ENCODE measurements at places on chromosomes 5 and 9. TPM values are rescaled to one million over a fixed set of nuclear protein-coding genes. Genes with fewer than 3 reads are reported as not detected.

DNA sequence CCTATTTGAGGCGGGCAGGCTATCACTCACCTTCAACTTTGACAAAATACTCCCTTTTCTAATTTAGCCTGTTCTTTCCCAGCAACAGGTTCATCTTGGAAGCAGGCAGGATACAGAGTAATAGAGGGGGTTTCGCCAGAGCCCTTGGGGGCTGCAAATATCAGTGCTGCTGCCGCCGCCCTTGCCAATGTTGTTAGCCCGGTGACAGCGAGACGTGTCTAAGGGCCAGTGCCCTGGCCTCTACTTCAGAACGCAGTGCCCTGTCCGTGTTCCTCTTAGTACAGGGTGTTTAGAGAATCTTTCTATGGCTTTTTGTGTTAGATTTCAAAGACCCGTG lies 703 bp downstream of the FAM120AOS start:
- DNase-seq, result no peak

- DNase-seq, result no peak
These were observed 18.8 kb downstream of the ZBTB34 start for GRCh38 chr9:126879288-126879687.

DNA sequence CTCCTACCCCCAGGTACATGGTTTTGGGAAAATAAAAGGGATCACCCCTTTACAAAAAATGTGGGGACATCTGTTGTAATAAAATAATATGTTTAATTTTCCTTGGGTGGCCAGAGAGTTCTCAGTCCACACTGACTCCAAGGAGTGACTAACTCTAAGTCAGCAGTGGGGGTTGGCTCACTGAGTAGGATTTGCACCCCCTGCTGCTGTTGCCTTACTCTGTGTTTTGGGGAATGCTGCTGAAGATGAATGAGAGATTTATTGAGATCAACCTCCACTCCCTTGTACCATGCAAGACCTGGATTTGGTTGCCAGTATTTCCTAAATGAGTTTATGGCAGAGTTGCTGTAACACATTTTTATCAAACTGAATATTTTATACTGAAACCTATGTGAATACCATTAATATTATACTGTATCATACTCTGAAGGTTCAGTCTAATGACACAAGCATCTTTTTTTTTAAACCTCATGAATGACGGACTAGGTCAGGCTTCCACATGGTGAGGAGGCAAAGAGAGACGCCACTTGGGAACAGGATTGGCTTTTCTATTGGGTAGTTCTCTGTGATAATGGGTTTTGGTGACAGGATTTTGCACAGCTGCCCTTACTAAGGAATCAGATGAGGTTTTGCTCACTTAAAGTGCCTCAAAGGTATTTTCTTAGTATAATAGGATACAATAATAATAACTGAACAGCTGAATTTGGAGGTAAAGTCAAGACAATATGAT lies 121.3 kb upstream of the OSMR start:
- DNase-seq, result no peak

The GMCL2 gene
- not detected for polyA plus RNA-seq

The SH3GL2 gene
- not detected for polyA plus RNA-seq

- DNase-seq, result no peak
These were observed 134.0 kb downstream of the PARP8 start for GRCh38 chr5:50800410-50800809.

The GARIN3 gene
- polyA plus RNA-seq, result not detected

DNA sequence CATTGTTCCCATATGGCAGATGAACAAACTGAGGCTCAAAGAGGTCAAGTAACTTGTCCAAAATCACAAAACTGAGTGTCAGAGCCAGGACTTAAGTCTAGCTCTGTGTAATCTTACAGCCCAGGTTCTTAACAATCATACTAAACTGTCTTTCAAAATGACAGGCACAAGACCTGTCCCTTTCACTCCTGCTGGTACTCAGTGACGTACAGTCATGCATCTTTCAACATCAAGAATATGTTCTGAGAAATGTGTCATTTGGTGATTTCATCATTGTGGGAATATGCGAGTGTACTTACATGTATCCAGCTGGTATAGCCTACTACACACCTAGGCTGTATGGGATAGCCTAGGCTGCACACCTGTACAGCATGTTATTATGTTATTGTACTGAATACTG lies 646.8 kb upstream of the WWC1 start:
- DNase-seq, result no peak

The PLPP1 gene
- polyA plus RNA-seq, result 10.3 TPM

The C5orf58 gene
- 2.4 TPM for polyA plus RNA-seq

DNA sequence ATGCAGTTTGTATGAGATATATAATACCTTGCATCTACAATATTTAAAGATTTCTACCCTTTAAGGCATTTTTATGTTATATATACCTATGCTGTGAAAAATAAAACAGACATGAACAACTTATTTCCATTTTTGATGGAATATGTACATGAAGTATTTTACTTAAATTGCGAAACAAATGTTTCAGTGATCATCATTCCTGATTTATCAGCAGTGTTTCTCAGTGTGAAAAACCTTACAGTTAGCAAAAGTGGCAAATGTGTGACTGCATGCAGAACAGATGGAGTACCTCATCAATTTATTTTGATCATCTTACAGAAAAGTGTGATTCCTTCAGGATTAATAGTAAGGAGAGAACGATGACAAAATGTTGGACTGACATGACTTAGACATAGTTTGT lies 43.1 kb downstream of the PRR16 start:
- no peak for DNase-seq

DNA sequence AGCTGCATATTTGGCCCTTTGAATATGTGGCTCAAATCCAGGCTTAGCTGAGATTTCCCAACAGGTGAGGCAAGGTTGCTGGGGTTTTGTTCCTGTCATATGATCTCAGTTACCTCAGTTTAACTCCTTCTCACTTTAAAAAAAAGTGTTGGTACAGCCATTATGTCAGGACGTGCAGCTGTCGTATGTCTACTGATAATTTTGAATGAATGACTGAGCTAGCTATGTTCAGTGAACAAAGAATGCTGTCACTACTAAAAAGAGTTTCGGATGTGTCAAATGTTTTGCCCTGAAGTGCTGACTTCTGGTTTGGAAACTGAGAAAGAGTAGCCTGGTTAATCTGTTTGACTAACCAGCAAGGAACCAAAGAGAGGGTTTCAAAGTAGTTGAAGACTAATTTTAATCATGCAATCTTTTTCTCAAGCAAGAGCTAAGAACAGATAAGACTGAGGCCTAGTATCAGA lies 106.3 kb upstream of the NR3C1 start:
- no peak for DNase-seq

- no peak for DNase-seq
These were observed 498.5 kb upstream of the TYRP1 start for GRCh38 chr9:12194731-12195130.

DNA sequence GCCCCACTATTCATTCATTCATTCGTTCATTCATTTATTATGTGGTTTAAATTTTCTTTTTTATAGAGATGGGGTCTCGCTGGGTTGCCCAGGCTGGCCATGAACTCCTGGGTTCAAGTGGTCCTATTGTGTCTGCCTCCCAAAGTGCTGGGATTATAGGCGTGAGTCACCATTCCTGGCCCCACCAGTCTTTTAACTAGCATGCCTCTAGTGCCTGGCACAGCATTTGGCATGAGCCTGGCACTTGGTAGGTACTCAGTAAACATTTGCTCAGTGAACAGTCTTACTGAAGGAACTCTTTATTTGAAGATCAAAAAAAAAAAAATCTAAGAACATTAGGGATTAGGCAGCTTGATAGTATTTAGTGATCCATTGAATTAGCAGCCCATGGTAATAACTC lies 98.1 kb downstream of the KDM4C start:
- no peak for DNase-seq

GRCh38 chr5:14713476-14714390 lies 49.2 kb downstream of the OTULIN start:
- no peak for DNase-seq
